ENCODE measurements at places on chromosomes 3 and 15. TPM values are rescaled to one million over a fixed set of nuclear protein-coding genes. Genes with fewer than 3 reads are reported as not detected.

- peak; percentile 54 for DNase-seq
- H3K4me3 ChIP-seq = no peak overlapping the region
- H3K36me3 ChIP-seq = no peaks in the 10 kb centered on the region
- H3K27ac ChIP-seq = no peak overlapping the region
- peaks cover 14% of the 10 kb centered on the region for H3K4me1 ChIP-seq
- H3K27me3 ChIP-seq = no peaks in the 10 kb centered on the region
Measured at GRCh38 chr3:176987901-176988650, 209.2 kb downstream of the TBL1XR1 start.

Gene CHAC1
- 1.8 TPM for total RNA-seq

Gene KIF15
- 1.3 TPM for total RNA-seq

GRCh38 chr3:108380128-108380795 is 83.9 kb downstream of the HHLA2 start:
- no peak overlapping the region for H3K4me3 ChIP-seq
- no peaks in the 10 kb centered on the region for H3K4me1 ChIP-seq
- no peak for DNase-seq
- H3K27ac ChIP-seq = no peak overlapping the region

DNA sequence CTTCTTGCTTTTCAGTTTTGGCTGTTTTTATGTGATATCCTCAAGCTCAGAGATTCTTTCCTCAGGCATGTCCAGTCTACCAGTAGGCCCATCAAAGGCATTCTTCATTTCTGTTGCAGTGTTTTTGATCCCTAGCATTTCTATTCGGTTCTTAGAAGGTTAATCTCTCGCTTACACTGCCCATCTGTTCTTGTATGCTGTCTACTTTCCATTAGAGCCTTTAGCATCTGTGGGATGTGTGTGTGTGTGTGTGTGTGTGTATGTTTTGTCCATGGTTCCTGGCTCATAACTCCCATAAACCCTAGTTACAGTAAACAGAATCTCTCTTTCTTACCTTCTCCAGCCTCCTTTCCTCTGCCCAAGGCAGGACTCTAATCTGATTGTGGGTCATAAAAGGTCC is 5.1 kb upstream of the SLC22A13 start:
- no peak for DNase-seq
- no peak overlapping the region for H3K27ac ChIP-seq

GRCh38 chr15:68609629-68610028 is 30.8 kb downstream of the CORO2B start:
- no peak overlapping the region for H3K4me3 ChIP-seq
- H3K27me3 ChIP-seq = no peaks in the 10 kb centered on the region
- peak overlapping the region; percentile 41 for H3K27ac ChIP-seq
- H3K36me3 ChIP-seq = no peaks in the 10 kb centered on the region

- no peaks in the 10 kb centered on the region for H3K36me3 ChIP-seq
- no peaks in the 10 kb centered on the region for H3K27me3 ChIP-seq
- DNase-seq = no peak
- H3K27ac ChIP-seq = no peak overlapping the region
Measured at GRCh38 chr3:104018541-104018940, 1348.2 kb upstream of the ALCAM start.

DNA sequence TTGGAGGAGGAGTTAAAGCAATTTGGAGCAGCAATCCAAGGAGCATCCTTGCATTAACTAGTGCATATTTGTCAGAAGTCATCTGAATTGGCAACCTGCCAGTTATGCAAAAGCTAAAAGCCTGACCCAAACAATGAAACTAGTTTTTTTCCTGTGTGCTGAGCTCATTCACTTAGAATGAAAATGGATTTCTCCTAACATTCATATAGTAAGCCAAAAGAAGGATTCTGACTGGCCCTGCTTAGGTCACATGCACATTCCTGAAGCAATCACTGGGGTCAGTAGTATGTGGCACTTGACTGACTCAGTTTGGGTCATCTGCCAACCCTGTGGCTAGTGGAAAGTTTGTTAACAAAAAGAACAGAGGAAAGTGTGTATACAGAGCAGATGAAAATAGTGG is 30.5 kb downstream of the OXSM start:
- H3K27ac ChIP-seq = no peak overlapping the region
- no peaks in the 10 kb centered on the region for H3K36me3 ChIP-seq
- H3K27me3 ChIP-seq = no peaks in the 10 kb centered on the region
- DNase-seq = no peak

Gene FOXB1
- total RNA-seq = not detected

DNA sequence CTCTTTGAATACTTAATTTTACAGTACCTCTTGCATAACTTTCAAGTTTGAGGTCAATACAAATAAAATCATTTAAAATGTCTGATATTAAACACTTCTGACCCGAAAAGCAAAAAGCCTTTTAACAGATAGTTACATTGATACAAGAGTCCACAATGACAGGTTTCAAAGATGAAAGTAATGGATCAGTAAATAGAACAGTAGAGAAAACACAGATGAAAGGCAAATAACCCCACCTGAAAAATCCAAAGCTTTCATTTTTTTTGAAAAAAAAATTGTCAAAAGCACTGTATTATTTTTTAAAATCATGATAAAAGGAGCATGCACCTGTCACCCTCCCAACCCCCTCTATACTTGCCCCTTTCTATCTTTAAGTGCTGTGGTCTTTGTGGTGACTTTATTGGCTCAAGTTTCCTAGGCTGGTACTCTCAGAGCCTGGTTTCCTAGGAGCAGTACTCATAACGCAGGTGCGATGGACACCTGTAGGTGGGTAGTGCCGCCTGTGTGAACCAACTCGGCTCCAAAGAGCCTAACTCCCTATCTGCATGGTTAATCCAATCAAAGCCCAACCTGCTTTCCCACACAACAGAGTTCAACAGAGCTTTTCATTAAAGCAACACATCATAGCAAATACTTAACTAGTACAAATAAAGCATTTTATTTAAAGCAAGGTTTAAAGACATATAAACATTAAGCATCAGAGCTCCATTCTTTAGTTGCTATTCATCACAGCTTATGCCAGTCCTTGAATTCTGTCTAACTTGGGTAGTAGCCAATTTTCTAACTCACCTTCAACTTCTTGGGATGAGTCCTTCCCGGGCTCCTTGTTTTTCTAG is 32.2 kb downstream of the LIPC start:
- H3K27ac ChIP-seq = no peak overlapping the region
- no peaks in the 10 kb centered on the region for H3K36me3 ChIP-seq
- H3K4me1 ChIP-seq = peaks cover 13% of the 10 kb centered on the region
- no peak for DNase-seq
- H3K27me3 ChIP-seq = no peaks in the 10 kb centered on the region

GRCh38 chr3:66362541-66362941 is 138.3 kb downstream of the LRIG1 start:
- no peak for DNase-seq
- no peaks in the 10 kb centered on the region for H3K27me3 ChIP-seq
- no peaks in the 10 kb centered on the region for H3K36me3 ChIP-seq
- no peak overlapping the region for H3K4me3 ChIP-seq

DNA sequence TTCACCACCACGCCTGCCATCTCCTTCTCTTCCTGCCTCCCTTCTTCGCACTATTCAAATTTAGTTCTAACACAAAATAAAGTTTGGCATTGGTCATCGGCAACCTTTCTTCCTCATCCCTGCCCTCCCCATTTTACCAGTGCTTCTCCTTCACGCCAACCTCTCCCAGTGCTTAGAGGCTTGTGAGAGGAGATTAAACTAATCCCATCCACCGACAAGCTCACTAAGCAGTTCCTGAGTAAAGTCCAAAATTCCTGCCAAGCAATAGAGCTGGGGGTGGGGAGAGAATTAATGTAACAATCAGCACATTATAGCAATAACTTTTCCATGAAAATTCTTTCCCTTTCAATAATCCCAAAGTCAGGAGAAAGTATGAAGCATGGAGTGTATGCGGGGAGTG is 157.4 kb upstream of the GMNC start:
- no peaks in the 10 kb centered on the region for H3K4me1 ChIP-seq
- H3K4me3 ChIP-seq = no peak overlapping the region
- no peaks in the 10 kb centered on the region for H3K36me3 ChIP-seq

- H3K4me1 ChIP-seq = peaks cover 8% of the 10 kb centered on the region
- H3K27ac ChIP-seq = no peak overlapping the region
- no peak overlapping the region for H3K4me3 ChIP-seq
- no peaks in the 10 kb centered on the region for H3K36me3 ChIP-seq
- H3K27me3 ChIP-seq = no peaks in the 10 kb centered on the region
Measured at GRCh38 chr3:197352382-197352781, 54.0 kb upstream of the DLG1 start.

DNA sequence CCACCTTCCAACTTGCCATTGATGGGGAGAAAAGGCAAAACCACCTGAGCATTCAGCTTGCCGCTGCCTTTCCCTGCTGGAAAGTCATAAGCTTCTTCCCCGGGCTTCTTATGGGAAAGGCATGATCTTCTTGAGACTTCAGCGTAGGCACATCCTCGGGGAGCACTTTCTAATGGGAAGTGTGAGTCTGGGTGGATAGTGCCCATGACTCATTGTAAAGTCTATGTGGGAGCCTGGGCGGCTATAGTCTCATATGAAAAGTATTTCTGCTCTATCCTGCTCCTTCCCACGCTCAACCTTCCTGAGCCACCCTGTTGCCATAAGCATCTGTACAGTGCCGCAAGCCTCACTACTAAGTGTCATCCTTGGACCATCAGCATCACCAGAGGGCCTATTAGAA is 309.9 kb upstream of the THBS1 start:
- H3K27me3 ChIP-seq = no peaks in the 10 kb centered on the region
- DNase-seq = no peak
- no peaks in the 10 kb centered on the region for H3K36me3 ChIP-seq
- H3K4me3 ChIP-seq = no peak overlapping the region

Gene CNTN4
- total RNA-seq = 10.4 TPM

GRCh38 chr3:170716172-170716805 is 130.4 kb upstream of the SLC7A14 start:
- H3K27me3 ChIP-seq = no peaks in the 10 kb centered on the region
- no peaks in the 10 kb centered on the region for H3K4me1 ChIP-seq
- DNase-seq = no peak
- no peaks in the 10 kb centered on the region for H3K36me3 ChIP-seq
- no peak overlapping the region for H3K27ac ChIP-seq

Gene SLC38A3
- not detected for total RNA-seq

DNA sequence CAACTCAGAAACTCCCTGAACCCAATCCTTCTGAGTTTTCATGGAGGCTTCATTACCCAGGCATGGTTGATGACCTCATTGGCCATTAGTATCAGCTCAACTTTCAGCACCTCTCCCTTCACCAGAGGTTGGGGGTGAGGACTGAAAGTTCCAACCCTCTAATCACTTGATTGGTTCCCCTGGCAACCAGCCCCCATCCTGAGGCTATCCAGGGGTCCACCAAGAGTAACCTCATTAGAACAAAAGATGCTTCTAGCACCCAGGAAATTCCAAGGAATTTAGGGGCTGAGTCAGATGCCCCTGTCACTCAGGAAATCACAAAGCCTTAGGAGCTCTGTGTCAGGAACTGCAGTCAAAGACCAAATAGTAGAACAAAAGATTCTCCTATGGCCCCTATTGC is 43.8 kb downstream of the ADAMTSL3 start:
- DNase-seq = no peak
- H3K36me3 ChIP-seq = no peaks in the 10 kb centered on the region
- H3K4me3 ChIP-seq = no peak overlapping the region
- H3K27me3 ChIP-seq = no peaks in the 10 kb centered on the region

DNA sequence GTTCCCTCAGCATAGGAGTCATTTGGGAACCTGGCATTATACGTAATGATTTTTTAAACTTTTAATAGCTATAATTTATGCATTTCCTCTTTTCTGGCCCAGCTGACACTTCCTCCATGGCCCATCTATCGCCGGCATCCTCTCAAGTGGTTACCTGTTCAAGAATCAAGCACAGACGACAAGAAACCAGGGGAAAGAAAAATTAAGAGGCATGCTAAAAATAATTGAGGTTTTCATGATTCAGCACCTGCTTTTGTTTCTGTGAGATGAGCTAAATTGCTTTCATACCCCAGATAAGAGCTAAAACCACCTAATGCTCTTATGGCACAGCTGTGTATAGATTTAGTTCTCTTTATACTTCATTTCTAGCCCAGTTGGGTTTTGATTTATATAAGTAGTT is 1.7 kb downstream of the SPCS1 start:
- H3K36me3 ChIP-seq = peaks cover 25% of the 10 kb centered on the region
- no peak overlapping the region for H3K27ac ChIP-seq
- no peak for DNase-seq
- no peaks in the 10 kb centered on the region for H3K27me3 ChIP-seq
- peaks cover 29% of the 10 kb centered on the region for H3K4me1 ChIP-seq
- H3K4me3 ChIP-seq = peak overlapping the region; percentile 80

- H3K4me3 ChIP-seq = no peak overlapping the region
- no peaks in the 10 kb centered on the region for H3K27me3 ChIP-seq
Measured at GRCh38 chr15:39459548-39459947, 121.3 kb upstream of the THBS1 start.

DNA sequence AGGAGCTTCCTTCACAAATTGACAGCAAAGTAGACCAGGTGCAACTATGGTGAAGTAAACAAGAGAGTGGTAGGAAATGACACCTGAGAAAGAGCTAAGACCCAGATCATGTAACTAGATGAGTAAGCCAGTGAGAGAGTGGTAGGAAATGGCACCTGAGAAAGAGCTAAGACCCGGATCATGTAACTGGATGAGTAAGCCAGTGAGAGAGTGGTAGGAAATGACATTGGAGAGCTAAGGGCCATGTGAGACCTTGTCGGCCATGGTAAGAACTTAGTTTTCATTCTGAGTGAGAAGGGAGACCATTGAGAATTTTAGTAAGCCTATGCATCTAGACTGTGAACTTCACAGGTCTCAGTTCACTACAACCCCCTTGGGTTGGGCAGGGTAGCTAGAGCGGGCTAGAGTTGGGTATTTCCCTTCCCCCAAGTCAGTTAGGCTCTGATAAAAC is 5.4 kb upstream of the SENP7 start:
- H3K4me3 ChIP-seq = no peak overlapping the region
- peaks cover 16% of the 10 kb centered on the region for H3K4me1 ChIP-seq

- H3K4me3 ChIP-seq = no peak overlapping the region
- H3K27me3 ChIP-seq = no peaks in the 10 kb centered on the region
- H3K4me1 ChIP-seq = peaks cover 19% of the 10 kb centered on the region
- DNase-seq = no peak
- H3K36me3 ChIP-seq = no peaks in the 10 kb centered on the region
Measured at GRCh38 chr3:188358787-188359493, 205.0 kb downstream of the LPP start.

- no peak overlapping the region for H3K4me3 ChIP-seq
- no peak for DNase-seq
- H3K36me3 ChIP-seq = no peaks in the 10 kb centered on the region
- no peak overlapping the region for H3K27ac ChIP-seq
Measured at GRCh38 chr3:177071496-177072156, 125.7 kb downstream of the TBL1XR1 start.

DNA sequence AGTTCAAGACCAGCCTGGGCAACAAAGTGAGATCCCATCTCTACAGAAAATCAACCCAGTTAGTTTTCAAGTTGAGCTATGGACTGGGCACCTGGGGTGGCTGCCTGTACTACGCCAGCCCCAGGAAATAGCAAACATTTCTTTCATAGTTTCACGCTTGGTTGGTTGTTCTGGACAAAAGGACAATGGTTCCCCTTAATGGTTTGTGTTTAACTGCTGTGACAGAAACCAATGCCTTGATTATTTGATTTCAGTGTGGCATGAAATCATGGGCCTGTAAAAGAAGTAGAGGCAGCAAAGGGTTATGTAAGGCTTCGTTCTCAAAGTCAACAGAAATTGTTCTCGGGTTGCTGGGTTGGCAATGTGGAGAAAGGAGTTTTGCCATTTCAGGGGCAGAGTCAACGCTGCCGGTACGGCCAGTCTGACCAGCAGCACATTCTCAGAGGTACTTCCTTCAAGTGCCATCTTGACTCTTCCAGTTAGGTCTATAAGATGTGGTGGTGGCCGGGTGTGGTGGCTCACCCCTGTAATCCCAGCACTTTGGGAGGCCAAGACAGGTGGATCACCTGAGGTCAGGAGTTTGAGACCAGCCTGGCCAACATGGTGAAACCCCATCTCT is 12.7 kb downstream of the LCMT2 start:
- H3K4me1 ChIP-seq = no peaks in the 10 kb centered on the region
- H3K4me3 ChIP-seq = no peak overlapping the region
- no peaks in the 10 kb centered on the region for H3K27me3 ChIP-seq
- no peak for DNase-seq
- no peaks in the 10 kb centered on the region for H3K36me3 ChIP-seq
